ENCODE measurements at places on chromosomes 12 and 14. TPM values are rescaled to one million over a fixed set of nuclear protein-coding genes. Genes with fewer than 3 reads are reported as not detected.

VIPAS39 gene
- total RNA-seq, result 19.3 TPM

TBX5 gene
- not detected for total RNA-seq

ZNF10 gene
- 8.5 TPM for total RNA-seq

BCL11B gene
- total RNA-seq, result 68.6 TPM

CCDC184 gene
- total RNA-seq, result 1.4 TPM
